ENCODE measurements at places on chromosomes 6 and 20.

DNA sequence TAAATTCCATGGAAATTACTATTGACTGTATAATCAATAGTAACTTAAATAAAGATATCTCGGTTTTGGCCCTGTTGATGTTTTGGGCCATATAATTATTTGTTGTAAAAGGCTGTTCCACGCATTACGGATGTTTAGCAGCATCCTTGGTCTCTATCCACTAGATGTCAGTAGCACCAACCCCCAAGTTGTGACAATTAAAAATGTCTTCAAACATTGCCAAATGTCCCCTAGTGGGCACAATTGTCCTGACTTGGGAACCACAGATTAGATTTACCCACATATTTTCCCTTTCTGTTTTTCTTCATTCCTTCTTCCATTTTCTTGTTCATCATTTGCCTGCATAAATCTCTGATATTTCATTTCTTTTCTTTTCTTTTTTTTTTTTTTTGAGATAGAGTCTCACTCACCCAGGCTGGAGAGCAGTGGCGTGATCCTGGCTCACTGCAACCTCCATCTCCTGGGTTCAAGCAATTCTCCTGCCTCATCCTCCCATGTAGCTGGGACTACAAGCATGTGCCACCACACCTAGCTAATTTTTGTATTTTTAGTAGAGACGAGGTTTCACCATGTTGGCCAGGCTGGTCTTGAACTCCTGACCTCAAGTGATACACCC, 13.6 kb upstream of the WFDC8 start:
- DNase-seq: peak; percentile 5

GRCh38 chr6:64357430-64357829, 721.8 kb downstream of the PHF3 start:
- no peak for DNase-seq

DNA sequence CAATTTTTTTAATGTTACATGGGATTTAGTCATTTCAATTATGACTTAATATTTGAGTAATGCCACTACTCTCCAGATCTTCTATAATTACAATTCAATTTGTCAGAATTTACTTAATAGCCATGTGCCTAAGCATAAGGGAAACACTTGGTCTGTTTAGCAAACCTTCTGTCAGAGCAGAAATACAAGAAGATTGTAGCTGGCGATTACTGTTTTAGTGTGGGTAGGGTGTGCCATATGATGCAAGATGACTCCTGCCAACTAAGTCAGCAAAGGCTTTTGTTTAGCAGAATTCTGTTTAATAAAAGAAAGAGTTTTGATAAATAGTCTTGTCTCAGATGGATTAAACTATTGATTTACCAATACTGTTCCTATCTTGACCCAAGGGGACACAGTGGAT, 455.4 kb downstream of the RNF144B start:
- DNase-seq: no peak

GRCh38 chr20:21096321-21097043, 9.7 kb downstream of the LINC00237 start:
- DNase-seq: no peak

DNA sequence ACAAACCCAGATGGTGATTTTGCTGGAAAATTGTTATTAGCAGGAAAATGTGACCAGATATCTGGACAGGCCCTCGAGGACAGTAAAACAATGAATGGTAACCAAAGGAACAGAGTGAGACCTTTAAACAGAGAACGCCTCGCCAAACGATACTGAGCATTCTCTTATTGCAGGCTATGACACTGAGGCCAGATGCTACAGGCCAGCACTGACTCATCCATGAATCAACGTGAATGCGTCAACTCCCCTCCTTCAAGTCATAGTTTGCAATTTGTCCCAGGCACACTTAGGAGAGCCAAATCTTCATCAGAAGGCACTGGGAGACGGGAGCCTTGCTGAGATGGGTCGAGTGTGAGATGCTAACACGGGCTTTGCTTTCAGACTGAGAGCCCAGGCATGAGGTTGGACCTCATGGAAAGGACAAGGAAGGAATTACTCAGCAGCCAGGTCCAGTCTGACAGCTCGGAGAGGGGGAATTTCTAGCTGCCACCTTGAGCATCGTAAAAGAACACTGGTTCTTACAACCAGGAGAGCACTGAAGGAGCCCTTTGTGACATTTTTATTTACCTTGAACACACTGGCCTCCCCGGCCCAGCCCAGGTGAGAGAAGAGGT, 60.7 kb downstream of the BMP7 start:
- no peak for DNase-seq

DNA sequence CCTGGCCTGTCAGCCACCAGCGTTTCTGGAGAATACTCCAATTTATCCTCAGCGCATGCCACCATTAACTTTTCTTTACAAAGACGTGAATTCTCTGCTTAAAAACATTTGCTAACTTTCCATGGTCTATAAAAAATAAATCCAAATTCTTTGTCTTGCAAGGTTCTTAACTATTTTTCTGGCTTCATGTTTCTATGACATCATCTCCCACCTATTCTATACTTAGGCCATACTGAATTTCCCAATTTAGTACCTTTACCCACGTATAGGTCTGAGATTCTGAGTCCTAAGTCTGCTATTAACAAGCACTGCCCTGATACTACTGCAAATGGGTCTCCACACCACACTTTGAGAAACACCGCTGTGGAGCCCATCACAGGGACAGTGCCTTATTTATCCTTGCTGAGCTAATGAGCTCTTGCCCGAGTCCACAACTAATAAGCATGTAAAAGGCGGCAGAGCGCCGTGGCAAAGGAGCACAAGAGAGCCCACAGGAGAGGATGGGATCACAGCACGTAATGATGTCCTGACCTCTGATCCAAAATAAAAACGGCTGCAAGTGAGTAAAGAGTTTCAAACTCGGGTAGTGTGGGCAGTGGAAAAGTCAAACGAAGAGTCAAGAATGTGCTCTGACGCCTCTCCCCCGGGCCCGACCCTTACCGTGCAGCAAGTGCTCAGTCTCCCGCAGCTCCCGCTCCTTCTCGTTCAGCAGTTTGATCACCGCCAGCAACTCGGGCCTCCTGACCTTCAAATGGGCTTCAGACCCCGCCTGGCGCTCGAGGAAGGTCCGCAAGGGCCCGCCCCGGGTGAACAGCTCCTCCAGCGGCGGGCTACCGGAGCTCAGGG, 519 bp downstream of the MTRF1L start:
- no peak for DNase-seq

- DNase-seq: no peak
These were observed 97.2 kb downstream of the SSR1 start for GRCh38 chr6:7215798-7216231.

- no peak for DNase-seq
These were observed 1080.7 kb downstream of the GRIK2 start for GRCh38 chr6:102474041-102474807.

DNA sequence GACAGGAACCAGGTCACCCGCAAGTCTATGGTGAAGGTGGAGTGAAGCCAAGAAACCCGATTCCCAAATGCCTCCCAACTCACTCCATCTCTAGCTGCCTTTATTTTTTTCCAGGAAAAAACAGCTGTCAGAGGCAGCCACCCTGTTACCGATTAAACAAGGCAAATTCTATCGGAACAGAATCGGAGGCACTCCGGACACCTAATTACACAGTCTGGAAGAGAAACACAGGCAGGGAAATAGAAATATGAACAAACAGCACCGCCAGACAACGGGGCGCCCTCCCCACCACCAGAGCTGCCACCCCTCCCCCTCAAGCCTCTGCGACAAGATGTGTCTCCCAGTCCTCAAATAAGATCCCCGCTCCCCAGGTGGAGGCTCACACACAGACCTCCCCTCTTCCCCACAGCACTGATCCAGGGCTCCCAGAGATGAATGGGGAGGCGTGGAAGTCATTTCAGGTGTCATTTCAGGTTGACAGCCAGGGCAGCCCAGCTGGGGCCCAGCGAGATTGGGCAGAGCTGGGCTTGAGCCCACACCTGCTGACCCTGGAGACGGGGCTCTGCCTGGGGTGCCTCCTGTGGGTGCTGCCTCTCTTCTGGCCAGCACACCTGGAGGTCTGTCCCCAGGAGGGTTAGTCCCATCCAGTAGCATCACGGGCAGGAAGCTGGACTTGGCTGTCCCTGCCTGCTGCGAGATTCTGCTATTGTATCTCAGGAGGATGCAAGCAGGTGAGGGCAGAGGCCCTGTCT, 19.8 kb upstream of the VSTM2L start:
- no peak for DNase-seq

DNA sequence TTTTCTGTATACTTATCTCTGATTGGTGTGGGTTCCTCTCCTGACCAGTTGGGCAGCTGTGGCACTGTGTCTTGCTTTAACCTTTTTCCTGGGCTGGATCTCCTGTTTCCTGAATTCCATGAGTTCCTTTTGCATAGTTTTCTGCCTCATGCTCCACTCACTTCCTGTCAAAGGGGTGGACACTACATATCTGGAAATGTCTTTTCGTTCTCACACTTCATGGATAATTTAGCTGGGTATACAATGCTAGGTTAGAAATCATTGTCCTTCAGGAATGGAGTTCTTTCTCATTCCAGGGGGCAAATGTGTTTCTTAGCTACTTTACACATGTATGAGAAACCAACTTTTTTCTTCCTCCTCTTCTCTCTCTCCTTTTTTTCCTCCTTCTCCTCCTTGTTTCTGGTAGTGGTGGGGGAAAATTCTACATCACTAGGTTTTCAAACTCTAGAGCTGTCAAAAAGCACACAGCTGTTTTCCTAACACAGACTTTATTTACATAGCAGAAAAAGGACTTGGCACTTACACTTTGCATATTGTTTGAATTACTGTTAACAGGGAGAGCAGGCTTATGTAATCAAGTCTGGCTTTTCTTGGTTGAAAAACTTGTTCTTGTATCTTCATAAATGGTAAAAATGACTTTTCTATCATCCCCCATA, 9.0 kb upstream of the DDX27 start:
- DNase-seq: no peak

- DNase-seq: no peak
These were observed 200.0 kb downstream of the LY86 start for GRCh38 chr6:6788394-6789032.

DNA sequence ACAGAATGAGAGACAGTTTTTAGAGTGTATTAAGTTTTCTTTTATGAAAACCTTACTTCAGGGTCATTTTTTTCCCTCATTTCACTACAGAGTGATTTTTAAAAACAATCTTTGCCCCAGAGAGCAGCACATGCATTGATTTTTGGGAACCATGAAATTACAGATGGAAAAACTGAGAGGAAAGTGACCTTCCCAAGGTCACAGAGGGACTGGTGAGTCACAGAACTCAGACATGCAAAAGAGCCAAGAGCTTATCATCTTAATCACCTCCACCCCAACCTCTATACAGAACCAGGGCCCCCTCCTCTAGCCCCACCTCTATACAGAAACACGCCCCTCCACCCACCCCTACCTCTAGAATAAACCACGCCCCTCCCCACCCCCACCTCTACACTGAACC, 10.7 kb downstream of the PXMP4 start:
- DNase-seq: no peak

DNA sequence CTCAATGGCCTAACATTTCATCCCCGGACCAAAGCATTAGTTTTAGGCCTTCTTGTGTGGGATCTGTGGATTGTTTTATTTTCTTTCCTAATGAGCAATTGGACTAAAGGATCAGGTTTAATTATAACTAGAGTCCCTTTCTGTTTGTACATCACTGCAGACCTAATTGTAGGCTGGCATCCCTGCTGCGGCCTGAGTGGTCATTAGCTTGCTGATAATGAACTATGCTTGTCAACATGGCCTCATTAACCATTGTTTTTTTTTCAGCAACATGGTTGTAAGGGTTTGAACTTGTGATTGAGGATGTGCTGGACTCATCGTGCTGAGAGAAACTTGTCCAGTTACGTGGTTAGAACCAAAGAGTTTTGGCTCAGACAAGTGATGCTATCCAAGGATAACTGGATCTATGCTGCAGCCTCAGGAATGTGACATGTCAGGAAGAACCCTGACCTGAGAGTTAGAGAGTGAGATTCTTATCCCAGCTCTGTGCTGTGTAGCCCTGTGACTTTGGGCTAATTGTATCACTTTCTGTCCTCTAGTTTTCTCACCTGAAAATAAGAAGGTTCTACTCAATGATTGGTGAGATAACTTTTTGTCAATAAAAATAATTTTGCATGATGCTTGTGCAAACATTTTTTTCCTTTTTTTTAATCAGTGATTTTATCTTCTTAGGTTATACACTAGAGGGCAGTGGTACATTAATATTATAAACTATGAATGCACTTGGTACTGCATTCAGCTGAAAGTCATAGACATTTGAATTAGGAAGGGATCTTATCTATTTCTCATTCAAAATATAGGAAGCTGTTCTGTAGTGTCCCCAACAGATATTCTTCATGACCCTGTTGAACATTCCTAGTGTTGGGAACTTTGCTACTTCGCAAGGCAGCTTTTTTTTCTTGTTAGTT, 140.9 kb downstream of the RNF144B start:
- DNase-seq: no peak

DNA sequence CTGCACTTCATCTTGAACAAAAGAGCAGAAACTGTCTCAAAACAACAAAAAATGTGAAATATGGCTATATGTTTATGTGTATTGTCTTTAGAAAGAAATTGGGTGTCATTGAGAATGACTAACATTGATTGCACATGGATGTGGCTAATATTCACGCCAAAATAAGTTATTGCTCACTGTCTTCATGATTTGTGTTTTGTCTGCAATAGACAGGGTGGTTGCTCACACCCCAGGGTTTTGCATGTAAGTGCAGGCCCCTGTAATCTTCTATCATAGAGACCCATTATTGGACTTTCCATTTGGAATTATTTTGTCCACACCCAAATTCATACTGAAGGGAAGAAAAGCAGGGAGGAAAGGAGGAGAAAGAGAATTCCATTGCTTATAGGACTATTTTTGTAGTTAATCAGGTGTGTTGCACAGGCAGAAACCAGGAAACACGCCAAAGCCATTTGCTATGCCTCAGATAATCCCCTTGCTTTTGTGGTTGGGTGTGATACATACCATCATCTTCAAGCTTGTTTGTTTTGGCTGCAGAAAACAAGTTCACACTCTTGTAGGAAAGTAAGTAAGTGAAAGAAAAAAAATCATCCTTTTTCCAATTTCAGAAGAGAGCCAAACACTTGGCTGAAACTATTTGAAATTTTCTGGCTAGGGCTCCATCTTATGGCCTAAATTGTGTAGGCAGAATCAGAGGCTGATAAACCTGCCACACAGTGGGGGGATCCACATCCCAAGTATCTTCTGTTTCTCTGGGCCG, 214.1 kb downstream of the COL12A1 start:
- DNase-seq: no peak

GRCh38 chr6:11497881-11498280, 39.7 kb upstream of the TMEM170B start:
- no peak for DNase-seq

DNA sequence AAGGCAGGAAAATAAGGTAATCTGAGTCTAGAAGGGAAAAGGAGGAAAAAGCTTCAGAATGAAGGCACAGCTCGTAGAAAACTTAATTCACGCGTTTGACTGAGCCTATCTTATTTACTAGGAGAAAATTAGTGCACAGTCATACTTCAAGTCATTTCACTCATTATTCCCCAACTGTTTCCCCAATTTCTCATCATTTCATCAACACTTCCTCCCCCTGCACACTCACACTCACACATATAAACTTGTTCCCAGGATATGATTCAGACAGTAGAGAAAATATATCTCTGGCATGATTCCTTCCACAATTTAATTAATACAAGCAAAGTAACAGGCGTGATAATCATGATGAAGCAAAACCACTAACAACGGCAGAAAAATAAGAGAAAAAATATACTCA, 94.5 kb upstream of the F13A1 start:
- no peak for DNase-seq

- no peak for DNase-seq
These were observed 683.6 kb downstream of the KIF16B start for GRCh38 chr20:15889514-15890256.

Data from CD4-positive, alpha-beta T cell treated with Interleukin-6 at 100 ng/mL for 8 hours (primary cell).